ENCODE measurements at places on chromosomes 11 and 22.

- peaks cover 3% of the 10 kb centered on the region for H3K4me1 ChIP-seq
- DNase-seq, result no peak
- no peak overlapping the region for H3K4me3 ChIP-seq
- no peak overlapping the region for H3K27ac ChIP-seq
- H3K27me3 ChIP-seq, result no peaks in the 10 kb centered on the region
- H3K36me3 ChIP-seq, result no peaks in the 10 kb centered on the region
These were observed 38.1 kb downstream of the CAPN1 start for GRCh38 chr11:65219930-65220213.

DNA sequence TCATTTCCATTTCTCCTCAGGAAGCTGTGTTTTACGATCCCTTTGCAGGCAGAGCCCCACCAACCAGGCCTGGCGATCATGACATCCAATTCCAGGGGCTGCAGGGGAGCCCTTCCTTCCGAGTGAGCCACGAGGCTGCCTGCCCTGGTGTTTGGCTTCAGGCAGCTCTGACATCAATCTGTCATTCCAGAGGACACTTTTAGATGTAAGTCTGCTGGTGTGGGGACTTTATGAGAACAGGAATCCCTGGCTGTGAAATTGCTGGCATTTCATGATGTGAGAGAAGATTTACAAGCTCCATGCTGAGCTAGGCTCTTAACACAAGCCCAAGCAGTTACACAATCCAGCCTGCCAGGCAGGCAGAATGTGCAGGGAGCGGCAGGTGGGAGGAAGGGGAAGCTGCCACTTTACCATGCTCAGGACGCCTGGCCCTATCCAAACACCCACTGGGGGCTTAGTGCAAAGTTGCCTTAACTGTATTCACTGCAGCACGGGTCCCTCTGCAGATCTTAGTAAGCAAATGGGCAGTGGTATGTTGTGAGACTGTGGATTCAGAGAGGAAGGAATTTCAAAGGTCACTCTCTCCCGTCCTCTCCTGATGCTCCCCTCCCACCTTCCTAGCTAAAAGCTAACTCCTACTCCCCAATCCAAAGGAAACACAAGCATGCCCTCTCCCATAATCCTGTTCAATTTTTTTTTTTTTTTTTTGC, 43.4 kb upstream of the MICAL2 start:
- peaks cover 26% of the 10 kb centered on the region for H3K4me1 ChIP-seq
- no peaks in the 10 kb centered on the region for H3K27me3 ChIP-seq

GRCh38 chr22:36743591-36744412, 32.1 kb downstream of the IFT27 start:
- H3K36me3 ChIP-seq, result no peaks in the 10 kb centered on the region
- DNase-seq, result no peak
- H3K27me3 ChIP-seq, result peaks cover 6% of the 10 kb centered on the region
- no peak overlapping the region for H3K4me3 ChIP-seq

DNA sequence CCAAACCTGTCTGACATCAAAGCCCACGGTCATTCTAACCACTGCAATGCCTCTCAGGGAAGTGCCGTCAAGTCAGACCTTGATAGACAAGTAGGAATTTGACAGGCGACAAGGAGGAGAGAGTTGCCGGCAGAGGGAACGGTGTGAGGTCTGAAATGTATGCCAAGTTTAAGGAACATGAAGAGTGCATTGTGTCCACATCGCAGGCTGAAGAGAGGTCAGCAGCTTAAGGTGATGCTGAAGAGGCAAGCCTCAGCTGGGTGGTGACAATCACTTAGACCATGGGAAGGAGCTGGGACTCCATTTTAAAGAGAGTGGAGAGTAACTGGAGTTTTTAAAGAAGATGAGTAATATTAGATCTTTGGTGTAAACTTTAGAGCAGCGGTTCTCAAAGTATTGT, 104.9 kb upstream of the TBCEL start:
- no peak overlapping the region for H3K27ac ChIP-seq
- no peaks in the 10 kb centered on the region for H3K4me1 ChIP-seq
- DNase-seq, result no peak

- H3K4me3 ChIP-seq, result no peak overlapping the region
- H3K4me1 ChIP-seq, result peaks cover 69% of the 10 kb centered on the region
- DNase-seq, result peak; percentile 44
- peak overlapping the region; percentile 100 for H3K27ac ChIP-seq
These were observed 4.7 kb upstream of the NEAT1 start for GRCh38 chr11:65417702-65418430.

- H3K27ac ChIP-seq, result no peak overlapping the region
- H3K4me3 ChIP-seq, result no peak overlapping the region
- no peak for DNase-seq
- no peaks in the 10 kb centered on the region for H3K4me1 ChIP-seq
- no peaks in the 10 kb centered on the region for H3K36me3 ChIP-seq
- H3K27me3 ChIP-seq, result no peaks in the 10 kb centered on the region
These were observed 21.5 kb upstream of the NRIP3 start for GRCh38 chr11:9025101-9025850.

- H3K4me1 ChIP-seq, result peaks cover 5% of the 10 kb centered on the region
- no peak overlapping the region for H3K27ac ChIP-seq
- no peaks in the 10 kb centered on the region for H3K36me3 ChIP-seq
- DNase-seq, result no peak
- no peak overlapping the region for H3K4me3 ChIP-seq
- no peaks in the 10 kb centered on the region for H3K27me3 ChIP-seq
These were observed 22.3 kb downstream of the SMCO4 start for GRCh38 chr11:93520726-93521509.

DNA sequence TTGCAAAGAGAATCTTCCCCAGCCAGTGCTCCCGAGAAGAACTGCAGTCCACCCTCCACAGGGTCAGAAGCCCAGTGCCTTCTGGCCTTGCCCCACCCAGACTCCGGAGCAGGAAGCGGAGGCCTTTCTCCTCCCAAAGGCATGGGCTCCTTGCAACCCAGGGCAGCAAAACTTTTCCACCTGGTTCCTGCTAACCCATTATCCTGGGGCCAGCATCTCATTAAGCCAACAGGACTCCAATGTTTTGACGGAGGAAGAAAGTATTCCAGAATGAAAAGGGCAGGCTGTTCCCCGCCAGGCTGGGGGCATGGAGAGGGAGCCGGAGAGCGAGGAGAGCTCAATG, 88.1 kb downstream of the RTL6 start:
- DNase-seq, result no peak
- H3K4me3 ChIP-seq, result no peak overlapping the region
- H3K27ac ChIP-seq, result no peak overlapping the region
- no peaks in the 10 kb centered on the region for H3K36me3 ChIP-seq

- no peak for DNase-seq
- peak overlapping the region; percentile 24 for H3K27ac ChIP-seq
- peaks cover 8% of the 10 kb centered on the region for H3K4me1 ChIP-seq
- H3K27me3 ChIP-seq, result no peaks in the 10 kb centered on the region
These were observed 44.6 kb upstream of the PPARA start for GRCh38 chr22:46105494-46106278.

DNA sequence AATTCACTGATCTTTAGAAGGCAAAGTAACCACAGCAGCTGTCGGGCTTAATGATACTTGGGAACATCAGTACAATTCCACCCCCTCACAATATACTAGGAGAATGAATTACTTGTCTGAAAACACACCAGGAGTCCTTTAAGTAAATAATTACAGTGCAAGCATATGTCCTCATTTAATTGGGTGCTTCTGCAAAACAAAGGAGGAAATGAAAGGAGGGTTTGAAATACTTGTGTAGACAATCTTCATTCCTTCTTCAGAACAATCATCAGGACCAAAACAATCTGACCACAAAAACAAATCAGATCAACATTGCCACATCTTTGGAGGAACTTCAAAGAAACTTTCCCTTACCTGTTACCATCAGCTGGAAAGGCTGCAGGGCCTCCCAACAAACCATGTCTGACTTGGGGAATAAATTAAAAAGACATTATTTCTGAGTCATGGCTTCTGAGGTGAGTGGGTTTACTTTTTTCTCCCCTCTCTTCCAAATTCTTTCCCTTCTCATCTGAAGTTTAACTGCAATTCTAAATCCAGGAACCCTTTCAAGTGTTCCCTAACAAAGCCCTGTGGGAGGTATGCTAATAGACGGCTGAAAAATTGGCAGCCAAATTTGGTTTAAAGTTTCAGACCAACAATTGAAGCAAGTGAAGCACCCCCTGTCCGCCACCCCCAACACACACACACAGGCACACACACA, 12.5 kb upstream of the CCDC117 start:
- H3K27me3 ChIP-seq, result no peaks in the 10 kb centered on the region
- H3K4me3 ChIP-seq, result peak overlapping the region; percentile 7
- peaks cover 15% of the 10 kb centered on the region for H3K4me1 ChIP-seq
- no peaks in the 10 kb centered on the region for H3K36me3 ChIP-seq
- H3K27ac ChIP-seq, result peak overlapping the region; percentile 71

DNA sequence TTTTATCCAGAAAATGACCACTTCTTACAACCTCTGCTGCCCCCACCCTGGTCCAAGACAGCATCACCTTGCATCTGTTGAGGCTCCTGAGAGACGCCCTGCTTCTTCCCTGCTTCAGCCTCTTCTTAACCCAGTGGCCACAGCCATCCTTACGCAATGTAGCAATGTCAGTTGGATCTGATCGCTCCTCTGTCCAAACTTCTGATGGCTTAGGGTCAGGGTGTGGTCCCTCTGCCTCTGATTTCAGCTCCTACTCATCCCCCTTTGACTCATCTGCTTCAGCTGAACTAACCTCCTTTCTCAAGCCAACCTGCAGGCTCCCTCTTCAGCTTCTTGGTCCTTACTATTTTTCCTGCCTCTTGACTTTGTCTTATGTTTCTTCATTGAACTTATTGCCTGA, 280.8 kb downstream of the KIRREL3 start:
- H3K4me3 ChIP-seq, result no peak overlapping the region
- no peaks in the 10 kb centered on the region for H3K27me3 ChIP-seq
- no peak overlapping the region for H3K27ac ChIP-seq
- H3K36me3 ChIP-seq, result no peaks in the 10 kb centered on the region

DNA sequence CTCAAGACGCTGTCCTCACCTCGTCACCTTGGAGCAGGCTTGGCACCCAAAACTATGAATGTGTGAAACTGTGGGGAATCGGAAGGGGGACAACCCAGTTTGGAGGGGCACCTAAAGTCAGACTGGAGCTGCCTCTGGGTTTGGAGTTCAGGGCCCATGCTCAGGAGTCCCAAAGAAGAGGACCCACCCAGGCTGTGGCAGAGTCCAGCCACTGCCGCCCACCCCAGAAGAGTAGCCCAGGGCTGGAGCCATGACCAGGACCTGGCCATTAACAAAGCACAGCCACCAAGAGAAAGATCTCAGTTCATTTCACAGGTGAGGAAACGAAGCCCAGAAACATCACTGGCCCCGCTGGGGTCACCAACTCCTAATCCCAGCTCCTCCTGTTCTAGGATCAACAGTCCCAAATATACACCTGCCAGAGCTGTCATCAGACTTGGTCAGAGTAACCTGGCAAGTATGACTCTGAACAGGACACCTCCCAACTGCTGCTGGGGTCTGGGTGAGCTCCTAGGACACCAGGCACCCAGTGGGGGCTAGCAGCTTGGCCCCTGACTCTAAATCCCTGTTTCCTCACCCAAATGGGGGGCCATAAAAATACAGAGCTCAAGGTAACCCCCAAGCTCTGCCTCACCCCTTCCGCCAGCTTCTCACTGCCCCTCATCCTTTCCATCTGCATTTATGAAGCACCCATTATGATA, 2.7 kb downstream of the RAB3IL1 start:
- H3K27ac ChIP-seq, result no peak overlapping the region
- no peaks in the 10 kb centered on the region for H3K36me3 ChIP-seq
- H3K27me3 ChIP-seq, result no peaks in the 10 kb centered on the region
- H3K4me1 ChIP-seq, result peaks cover 9% of the 10 kb centered on the region
- DNase-seq, result no peak

Data from A673 (cell line).